CD4-positive, alpha-beta T cell treated with Interleukin-15 for 1 hour (primary cell): ENCODE measurements at places on chromosomes 12 and 14.

DNA sequence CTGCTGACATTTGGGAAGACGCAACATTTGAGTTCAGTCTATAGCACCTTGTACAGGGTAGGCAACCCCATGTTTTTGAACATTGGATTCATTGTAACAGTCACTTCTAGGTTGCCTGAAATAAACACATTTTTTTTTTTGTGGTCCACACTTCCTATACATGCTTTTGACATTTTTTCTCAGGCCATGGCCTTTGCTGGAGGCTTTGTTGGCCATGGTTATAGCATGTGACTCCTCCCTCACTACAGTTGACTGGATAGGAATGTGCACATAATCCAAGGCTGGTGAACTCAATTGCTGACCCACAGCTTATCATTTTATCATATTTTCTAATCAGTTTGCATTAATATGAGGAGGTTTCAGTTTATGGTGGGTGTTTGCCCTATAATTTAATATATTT is 60.6 kb downstream of the TMEM117 start:
- DNase-seq, result no peak

GRCh38 chr14:91899213-91899612 is 31.9 kb upstream of the TC2N start:
- no peak for DNase-seq

- DNase-seq, result no peak
These were observed 151.8 kb upstream of the NTF3 start for GRCh38 chr12:5280086-5280485.

DNA sequence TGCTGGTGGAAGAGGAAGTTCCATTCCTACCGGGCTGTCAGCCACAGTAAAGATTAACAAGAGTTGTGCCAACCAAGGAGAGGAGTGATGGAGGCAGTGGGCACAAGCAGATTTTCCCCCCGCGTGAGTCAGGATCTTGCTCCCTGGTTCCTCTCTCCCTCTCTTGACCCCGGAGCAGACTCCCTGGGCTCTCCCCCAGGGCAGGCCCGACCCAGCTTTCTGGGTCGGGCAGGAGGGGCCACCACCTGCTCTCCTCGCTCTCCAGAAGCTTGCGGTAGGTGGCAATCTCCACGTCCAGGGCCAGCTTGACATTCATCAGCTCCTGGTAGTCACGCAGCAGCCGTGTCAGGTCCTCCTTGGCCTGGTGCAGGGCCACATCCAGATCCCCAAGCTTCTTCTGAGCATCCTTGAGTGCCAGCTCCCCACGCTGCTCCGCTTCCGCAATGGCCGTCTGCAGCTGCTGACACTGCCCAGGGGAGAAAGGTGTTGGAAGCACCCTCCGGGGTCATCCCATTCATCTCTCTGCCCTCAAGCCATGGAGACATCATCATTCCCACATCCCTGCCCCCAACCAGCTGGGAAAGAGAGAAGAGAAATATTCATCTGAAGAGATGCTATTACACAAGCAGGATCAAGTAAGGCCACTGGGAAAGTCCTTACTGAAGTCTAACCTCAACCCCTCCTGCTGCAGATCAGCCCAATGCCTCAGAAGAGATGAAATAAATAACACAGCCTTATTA is 9.0 kb upstream of the KRT4 start:
- DNase-seq, result no peak
